Fibroblast of skin of left biceps (primary cell): ENCODE measurements at places on chromosomes 16 and 17.

DNA sequence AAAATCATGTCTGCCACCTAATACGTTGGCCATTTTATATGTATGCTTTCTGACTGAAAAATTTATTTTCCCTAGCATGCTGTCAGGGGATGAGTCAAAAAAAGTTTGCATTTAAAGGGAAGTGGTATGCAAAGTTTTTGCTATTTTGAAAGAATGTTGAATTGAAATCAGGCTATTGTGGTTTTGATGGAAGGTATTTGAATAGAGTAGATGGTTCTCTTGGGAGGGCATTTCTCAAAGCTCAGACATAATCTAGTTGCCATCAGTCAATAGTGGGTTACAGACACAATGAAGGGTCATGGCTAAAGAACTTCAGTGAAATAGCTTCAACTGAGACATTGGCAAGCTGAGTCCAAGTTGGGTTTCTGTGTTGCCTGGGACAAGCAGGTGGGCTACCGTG, 102.4 kb downstream of the MAP2K6 start:
- DNase-seq, result peak; percentile 26

GRCh38 chr17:67202503-67202902, 42.5 kb downstream of the HELZ start:
- DNase-seq, result no peak

DNA sequence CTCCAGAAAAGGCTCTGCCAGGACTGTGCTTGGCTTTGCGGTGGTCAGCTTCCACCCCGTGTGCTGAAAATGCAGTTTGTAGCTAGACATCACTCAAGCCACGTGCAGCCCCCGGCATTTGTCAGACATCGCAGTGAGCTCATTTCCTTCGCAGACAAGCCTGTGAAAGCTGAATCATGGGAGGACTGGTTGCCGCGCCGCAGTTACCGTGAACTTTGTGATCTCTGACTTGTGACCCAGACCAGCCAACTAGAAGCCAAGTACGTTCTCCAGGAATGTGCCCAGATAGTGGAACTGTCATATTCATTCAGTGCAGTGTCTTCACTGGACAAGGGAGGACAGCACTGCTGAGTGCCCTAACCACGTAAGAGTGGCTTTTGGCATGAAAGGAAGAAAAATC, 58.1 kb downstream of the NDE1 start:
- DNase-seq, result no peak

GRCh38 chr17:14205992-14206461, 30.6 kb downstream of the CDRT15 start:
- no peak for DNase-seq

DNA sequence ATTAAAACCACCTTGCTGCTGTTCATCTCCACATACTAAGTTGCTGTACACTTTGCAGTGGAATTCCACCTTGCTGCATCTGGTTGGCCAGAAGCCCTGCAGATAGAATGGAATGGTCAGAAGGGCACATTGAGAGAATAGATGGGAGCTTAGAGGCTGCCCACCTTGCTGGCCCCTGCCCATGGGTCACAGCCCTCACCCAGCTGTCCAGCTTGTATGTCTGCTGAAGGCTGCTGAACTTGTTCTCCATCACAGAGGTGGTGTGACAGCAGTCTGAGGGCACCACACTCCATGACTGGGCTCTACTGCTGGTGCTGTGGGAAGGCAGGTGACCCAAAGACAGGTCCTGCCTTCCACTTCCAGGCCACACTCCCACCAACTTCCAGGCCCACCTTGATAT, 1755.4 kb downstream of the TP53TG3F start:
- no peak for DNase-seq

DNA sequence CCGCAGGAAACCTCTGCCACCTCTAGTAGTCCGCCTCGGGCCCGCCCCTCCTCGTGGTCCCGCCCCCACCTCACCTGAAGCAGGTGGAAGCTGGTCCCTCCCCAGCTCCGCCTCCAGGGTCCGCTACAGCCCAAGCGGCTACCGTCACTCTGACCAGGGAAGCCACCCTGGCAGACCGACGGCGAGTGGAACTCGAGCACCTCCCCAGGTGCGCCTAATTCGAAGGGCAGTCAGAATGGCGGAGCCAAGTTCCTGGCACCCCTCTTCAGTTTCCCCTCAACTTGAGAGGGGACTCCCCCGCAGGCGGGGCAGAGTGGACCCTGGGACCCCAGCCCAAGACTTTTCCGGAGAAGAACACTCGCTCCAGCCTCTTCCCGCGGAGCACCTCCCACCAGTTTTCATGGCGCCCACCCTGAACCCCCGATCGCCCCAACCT, 507 bp downstream of the FHOD1 start:
- no peak for DNase-seq

DNA sequence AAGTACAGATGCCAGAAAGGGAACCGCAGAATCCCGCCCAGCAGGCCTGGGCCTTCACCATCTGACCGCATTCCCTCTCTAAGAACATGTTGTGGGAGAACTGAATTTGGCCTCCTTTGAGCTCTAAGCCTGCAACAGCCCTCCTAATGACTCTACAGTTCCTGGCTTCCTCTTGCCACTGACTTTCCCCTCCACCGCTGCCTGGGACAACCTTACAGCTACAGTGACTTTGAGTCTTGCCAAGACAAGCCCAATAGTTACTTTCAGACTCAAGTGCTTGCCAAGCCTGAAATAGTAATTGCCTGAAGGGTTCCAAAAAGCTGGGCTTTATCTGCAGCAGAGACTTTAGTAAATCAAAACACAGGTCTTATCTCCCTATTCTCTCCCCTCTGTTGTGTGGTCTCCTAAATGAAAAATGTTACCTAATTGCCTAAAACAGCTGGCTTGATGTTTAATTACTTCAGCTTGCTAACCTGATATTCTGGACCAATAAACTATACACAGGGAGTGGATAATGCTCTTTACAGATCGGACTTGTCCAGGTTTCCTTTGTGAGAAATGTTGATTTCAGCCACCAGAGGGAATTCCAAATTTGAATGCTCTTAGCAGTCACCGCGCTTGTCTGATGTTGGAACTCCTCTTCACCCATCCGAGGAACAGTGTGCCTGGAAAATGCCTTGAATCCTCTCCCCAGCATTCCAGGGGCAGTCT, 85.1 kb upstream of the TBX2 start:
- DNase-seq, result no peak

DNA sequence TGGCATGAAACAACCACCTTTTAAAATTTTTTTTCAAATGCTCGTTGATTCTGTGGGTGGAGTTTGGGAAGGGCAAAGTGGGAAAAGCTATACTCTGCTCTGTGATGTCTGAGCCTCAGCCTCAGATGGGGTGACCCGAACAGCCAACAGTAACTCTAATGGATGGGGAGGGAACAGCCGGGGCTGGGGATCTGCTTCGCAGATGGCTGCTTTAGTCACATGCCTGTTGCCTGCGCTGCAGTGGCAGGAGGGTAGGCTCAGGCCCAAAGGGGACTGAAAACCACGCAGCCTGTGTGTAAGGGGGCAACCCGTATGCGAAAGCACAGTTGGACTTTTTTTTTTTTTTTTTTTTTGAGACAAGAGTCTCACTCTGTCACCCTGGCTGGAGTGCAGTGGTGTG, 14.9 kb upstream of the MAPK3 start:
- DNase-seq, result no peak

GRCh38 chr16:64282181-64282580, 839.7 kb downstream of the CDH11 start:
- no peak for DNase-seq

- DNase-seq, result no peak
Measured at GRCh38 chr16:85200471-85201278, 88.4 kb upstream of the CIBAR2 start.

DNA sequence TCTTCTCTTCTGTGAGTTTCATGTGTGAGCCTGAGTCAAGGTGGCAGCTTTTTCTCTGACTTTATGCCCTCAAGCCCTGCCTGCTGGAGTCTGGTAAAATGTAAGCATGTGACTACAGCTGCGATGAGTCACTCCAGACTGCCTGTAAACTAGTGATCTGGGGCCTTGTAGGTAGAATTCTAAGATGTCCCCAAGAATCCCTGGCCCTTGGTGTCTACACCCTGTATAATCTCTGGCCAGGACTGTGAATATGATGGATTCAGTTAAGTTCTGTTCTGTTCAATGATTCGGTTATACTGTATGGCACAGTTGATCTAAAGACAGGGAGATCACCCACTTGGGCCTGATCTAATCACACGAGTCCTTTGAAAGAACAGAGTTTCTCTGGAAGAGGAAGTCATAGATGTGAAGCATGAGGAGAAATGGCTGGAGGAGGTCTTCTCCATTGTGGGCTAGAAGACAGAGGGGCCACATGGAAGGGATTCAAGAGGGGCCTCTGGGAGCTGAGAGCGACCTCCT, 29.8 kb downstream of the PRSS54 start:
- DNase-seq, result no peak

GRCh38 chr16:12308060-12308459, 331.5 kb downstream of the SNX29 start:
- DNase-seq, result no peak

DNA sequence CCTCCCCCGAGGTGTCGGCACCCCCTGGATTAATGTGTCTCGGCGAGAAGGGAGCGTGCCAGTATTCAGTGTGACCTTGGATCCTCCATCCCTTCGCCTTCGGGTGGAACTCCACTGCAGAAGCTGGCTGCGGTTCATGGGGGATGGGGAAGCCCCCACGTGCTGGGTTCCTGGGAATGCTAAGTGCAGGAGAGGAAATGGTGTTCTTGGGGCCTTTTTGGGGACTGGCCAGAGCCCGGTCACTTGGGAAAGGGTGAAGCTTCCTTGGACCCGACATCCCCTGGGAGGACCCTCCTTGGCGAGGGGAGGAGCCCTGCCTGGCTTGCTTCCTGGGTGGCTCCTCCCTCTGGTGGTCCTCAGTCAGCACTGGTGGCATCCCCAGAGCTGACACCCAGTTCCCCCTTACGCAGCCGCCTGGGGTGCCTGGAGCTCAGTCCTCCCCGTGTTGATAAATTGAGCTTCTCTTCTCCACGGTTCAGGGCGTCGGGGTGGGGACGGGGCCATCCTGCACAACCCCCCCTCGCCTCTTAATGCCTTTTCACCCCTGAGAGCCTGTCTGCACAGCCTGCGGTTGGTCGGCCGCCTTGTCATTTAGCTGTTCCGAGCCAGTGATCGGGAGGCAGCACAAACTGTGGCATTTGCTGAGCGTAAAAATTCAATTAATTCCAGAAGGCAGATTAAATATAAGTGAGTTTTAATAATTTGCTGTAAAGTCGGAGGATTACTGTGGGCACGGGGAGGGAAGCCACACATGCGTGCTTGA, 30.7 kb upstream of the GSE1 start:
- no peak for DNase-seq

GRCh38 chr16:57374067-57374534, 1.8 kb downstream of the CX3CL1 start:
- no peak for DNase-seq

GRCh38 chr17:65085397-65085796, 28.9 kb upstream of the GNA13 start:
- no peak for DNase-seq

DNA sequence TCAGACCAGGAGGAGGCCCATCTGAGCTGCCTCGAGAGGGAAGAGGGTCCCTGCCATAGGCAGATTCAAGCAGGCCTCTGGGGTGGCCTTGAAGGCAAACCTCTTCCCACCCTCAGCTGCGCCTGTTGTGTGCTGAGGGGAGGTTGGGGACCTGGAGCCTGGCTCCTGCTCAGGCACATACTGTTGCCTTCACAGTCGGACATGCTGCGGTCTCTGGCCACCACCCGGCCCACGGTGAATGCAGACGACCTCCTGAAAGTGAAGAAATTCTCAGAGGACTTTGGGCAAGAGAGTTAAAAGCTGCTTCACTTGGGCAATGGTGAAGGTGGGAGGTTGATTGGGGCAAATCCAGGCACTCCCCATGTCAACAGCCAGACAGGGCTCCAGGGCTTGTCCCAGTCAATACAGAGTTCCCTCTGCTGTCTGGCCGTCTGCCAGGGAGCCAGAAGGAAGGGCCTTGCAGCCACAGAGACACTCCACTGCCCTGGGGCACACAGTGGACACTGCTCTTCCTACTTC, 6.3 kb downstream of the PDF start:
- no peak for DNase-seq

GRCh38 chr17:40112718-40113109, 9.1 kb upstream of the MSL1 start:
- DNase-seq, result no peak

GRCh38 chr17:65553646-65554552, 7.5 kb downstream of the AXIN2 start:
- DNase-seq, result no peak

- DNase-seq, result no peak
Measured at GRCh38 chr17:50967795-50968194, 101.6 kb upstream of the TOB1 start.

DNA sequence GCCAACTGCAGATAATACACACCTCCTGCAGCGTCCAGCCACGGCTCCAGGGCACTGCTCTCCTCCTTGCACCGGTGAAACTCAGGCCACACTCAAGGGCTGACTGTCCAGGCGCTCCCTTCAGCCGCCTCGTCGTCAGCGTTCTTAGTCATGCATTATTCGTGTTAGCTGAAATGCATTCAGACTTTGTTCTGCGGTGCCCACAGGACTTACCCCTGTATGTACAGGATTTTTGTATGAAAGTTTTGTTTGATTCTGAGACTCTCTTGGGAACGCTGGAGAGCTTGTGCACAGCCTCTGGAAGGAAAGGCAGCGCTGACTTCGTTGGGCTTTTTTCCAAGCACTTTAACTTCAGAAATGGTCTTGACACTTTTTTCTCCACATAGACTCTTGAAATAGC, 22.1 kb downstream of the CIBAR2 start:
- peak; percentile 3 for DNase-seq

GRCh38 chr17:59829217-59830006, 63.3 kb downstream of the TUBD1 start:
- peak; percentile 98 for DNase-seq

- DNase-seq, result no peak
Measured at GRCh38 chr16:27515874-27516353, 33.8 kb downstream of the GTF3C1 start.

GRCh38 chr16:83666449-83666848, 141.3 kb upstream of the HSBP1 start:
- no peak for DNase-seq

GRCh38 chr17:4364622-4365041, 1.8 kb downstream of the UBE2G1 start:
- no peak for DNase-seq

GRCh38 chr17:75795820-75796607, 11.4 kb downstream of the UNK start:
- no peak for DNase-seq

- DNase-seq, result no peak
Measured at GRCh38 chr16:82152641-82153112, 17.3 kb downstream of the MPHOSPH6 start.

GRCh38 chr16:9241177-9241576, 149.7 kb downstream of the HAPSTR1 start:
- no peak for DNase-seq

- no peak for DNase-seq
Measured at GRCh38 chr17:31236712-31237111, 60.3 kb downstream of the OMG start.
